ENCODE measurements at places on chromosomes 3 and 15. TPM values are rescaled to one million over a fixed set of nuclear protein-coding genes. Genes with fewer than 3 reads are reported as not detected.

SLC2A2 gene
- total RNA-seq, result 506 TPM

SLC35A5 gene
- 25.4 TPM for total RNA-seq

SKOR1 gene
- 0.05 TPM for total RNA-seq

SYNPR gene
- not detected for total RNA-seq

ADPRH gene
- 3.8 TPM for total RNA-seq

CKMT1B gene
- total RNA-seq, result not detected

JAGN1 gene
- total RNA-seq, result 29.3 TPM

MCF2L2 gene
- total RNA-seq, result 0.47 TPM

CILP gene
- 0.28 TPM for total RNA-seq

MGLL gene
- 75.4 TPM for total RNA-seq

RLBP1 gene
- not detected for total RNA-seq

INAFM2 gene
- total RNA-seq, result 5.7 TPM

ANO10 gene
- total RNA-seq, result 8.7 TPM

EPHA3 gene
- total RNA-seq, result 1.6 TPM

UCN2 gene
- total RNA-seq, result not detected

CLPX gene
- 39.0 TPM for total RNA-seq

FBXW12 gene
- total RNA-seq, result not detected

SCAANT1 gene
- not detected for total RNA-seq

FOXL2NB gene
- total RNA-seq, result not detected

FAN1 gene
- total RNA-seq, result 8.2 TPM

ARPP21 gene
- total RNA-seq, result 0.42 TPM

ARGFX gene
- total RNA-seq, result not detected

CLSTN2 gene
- 0.09 TPM for total RNA-seq

GOLGA6L7 gene
- not detected for total RNA-seq

GOLGA8J gene
- not detected for total RNA-seq

CSPG4 gene
- 1.5 TPM for total RNA-seq

ZNF80 gene
- total RNA-seq, result not detected

SLC12A8 gene
- total RNA-seq, result 2.7 TPM

GPR160 gene
- total RNA-seq, result 1.8 TPM

RPL29 gene
- 292 TPM for total RNA-seq

ARMC8 gene
- 34.1 TPM for total RNA-seq

ARPIN gene
- total RNA-seq, result 7.2 TPM

CHD2 gene
- total RNA-seq, result 70.5 TPM

TMEM41A gene
- 10.9 TPM for total RNA-seq

CLDN18 gene
- not detected for total RNA-seq

VIPR1 gene
- 2.3 TPM for total RNA-seq

SLC22A13 gene
- total RNA-seq, result 0.14 TPM

FMN1 gene
- 0.84 TPM for total RNA-seq

IL17RD gene
- total RNA-seq, result 0.47 TPM

LINGO1 gene
- 0.50 TPM for total RNA-seq

Measured in liver (tissue), 10 donors.